ENCODE measurements at places on chromosomes 7 and 10. TPM values are rescaled to one million over a fixed set of nuclear protein-coding genes. Genes with fewer than 3 reads are reported as not detected.

NKX1-2 gene
- total RNA-seq, result not detected

- DNase-seq, result no peak
- no peaks in the 10 kb centered on the region for H3K36me3 ChIP-seq
- H3K4me3 ChIP-seq, result peak overlapping the region; percentile 59
- H3K27ac ChIP-seq, result no peak overlapping the region
- H3K4me1 ChIP-seq, result no peaks in the 10 kb centered on the region
Observed at GRCh38 chr10:80407812-80408241, 524 bp upstream of the PRXL2A start.

DNA sequence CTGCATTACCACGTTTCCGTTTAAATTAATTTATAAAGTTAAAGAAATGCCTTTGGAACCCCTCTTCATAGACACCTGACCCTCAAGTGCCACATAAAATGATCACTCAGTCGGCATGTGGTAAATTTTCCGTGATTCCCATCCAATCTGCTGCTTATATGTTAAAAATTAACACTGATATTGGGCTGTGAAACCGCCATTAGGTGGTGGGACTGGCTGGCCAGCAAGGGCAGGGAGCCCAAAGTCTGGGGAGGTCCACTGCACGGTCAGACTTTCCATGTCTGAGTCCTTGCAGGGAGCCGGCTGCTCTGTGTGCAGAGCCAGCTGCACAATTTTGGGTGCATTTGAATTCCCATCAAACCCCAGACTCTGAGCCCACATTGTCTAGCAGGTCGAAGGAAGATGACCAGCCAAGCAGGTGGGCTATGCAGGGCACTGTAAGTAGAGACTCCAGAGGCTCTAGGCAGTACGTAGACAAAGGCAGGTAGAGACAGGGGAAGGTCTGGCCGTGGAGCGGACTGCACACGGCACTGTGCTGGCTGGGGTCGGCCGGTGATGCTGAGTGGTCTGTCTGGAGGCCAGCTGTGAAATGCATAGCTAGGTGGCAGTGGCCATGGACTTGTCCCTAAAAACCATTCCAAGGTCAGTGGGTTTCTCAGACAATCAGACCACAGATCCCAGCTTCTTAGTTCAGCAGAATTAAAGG is 122.9 kb downstream of the SH3PXD2A start:
- H3K27ac ChIP-seq, result no peak overlapping the region
- no peaks in the 10 kb centered on the region for H3K4me1 ChIP-seq
- no peak overlapping the region for H3K4me3 ChIP-seq
- H3K36me3 ChIP-seq, result no peaks in the 10 kb centered on the region
- DNase-seq, result no peak

C10orf67 gene
- under 0.01 TPM for total RNA-seq

DNA sequence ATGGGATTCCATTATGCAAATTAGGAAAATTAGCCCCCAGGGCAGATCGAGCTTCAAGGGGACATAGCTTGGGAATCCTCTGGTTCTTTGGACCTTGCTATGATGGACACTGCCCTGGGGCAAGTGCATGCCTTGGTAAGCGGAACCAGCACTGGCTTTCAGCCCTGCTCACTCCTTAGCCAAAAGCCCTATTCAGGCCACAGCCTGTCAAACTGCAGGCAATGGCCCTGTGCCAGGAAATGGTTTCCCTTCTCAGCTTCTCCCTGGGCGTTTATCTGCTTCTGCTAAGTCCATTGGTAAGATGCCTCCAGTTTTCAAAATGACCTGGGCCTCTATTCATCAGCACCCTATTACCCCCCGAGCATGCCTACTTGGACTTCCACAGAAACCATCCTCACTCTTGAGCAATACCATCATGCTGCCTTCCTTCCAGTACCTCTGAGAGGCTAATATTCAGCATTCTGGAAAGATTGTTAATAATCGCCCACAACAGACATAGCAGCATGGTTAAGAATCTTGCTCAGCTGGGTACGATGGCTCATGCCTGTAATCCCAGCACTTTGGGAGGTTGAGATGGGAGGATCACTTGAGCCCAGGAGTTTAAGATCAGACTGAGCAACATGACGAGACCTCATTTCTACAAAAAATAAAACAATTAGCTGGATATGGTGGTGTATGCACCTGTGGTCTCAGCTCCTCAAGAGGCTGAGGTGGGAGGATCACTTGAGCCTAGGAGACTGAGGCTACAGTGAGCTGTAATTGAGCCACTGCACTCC is 918.6 kb upstream of the AUTS2 start:
- no peaks in the 10 kb centered on the region for H3K27me3 ChIP-seq
- no peaks in the 10 kb centered on the region for H3K4me1 ChIP-seq
- H3K4me3 ChIP-seq, result no peak overlapping the region
- DNase-seq, result no peak

DNA sequence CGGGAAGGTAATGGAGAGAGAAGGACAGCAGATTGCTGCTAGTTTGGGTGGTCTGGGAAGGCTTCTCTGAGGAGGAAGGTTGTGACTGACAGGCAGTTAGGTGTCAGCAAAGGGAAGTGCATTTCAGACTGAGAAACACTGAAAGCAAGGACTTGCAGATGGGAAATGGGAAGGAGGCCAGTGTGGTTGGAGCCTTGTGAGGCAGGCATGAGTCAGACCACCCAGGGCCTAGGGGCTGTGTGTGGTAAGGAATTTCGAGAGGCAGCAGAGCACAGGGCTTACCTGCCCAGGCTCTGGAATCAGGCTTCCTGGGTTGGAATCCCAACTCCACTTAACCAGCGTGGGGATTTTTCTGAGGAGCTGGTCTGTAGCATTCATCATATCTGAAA is 53.5 kb downstream of the NRF1 start:
- no peak overlapping the region for H3K27ac ChIP-seq
- peaks cover 8% of the 10 kb centered on the region for H3K4me1 ChIP-seq
- no peak overlapping the region for H3K4me3 ChIP-seq
- peak; percentile 94 for DNase-seq

DNA sequence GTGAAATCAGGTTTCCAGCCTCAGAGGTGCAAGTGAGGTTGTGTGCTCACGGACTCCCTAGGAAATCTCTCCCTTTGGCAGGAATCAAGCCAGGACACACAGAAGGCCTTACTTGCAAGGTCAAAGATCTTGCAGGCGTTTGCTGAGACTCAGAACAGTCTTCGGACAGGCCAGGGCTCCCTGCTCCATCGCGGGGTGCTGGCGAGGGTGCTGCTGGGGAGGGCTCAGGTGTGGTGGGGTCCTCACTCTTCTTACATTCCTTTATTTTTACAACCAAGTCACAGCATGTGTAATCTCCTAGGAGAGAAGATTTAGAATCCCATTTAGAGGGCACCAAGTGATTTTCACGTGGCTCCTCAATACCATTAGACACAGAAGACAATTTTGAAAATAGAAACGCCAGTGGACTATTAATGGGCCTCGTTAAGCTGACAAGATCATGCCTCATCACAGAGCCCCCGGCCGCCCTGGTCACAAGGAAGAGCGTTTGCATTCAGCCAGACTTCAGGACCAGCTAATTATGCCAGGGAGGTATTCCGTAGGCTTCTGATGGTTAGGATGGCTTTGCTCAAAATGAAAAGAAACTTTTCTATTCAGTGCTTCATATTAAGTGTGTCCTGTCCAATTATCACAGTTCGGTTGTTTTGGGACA is 73.1 kb upstream of the ADAM12 start:
- H3K4me3 ChIP-seq, result no peak overlapping the region
- DNase-seq, result no peak
- H3K27me3 ChIP-seq, result no peaks in the 10 kb centered on the region
- peaks cover 24% of the 10 kb centered on the region for H3K4me1 ChIP-seq

DNA sequence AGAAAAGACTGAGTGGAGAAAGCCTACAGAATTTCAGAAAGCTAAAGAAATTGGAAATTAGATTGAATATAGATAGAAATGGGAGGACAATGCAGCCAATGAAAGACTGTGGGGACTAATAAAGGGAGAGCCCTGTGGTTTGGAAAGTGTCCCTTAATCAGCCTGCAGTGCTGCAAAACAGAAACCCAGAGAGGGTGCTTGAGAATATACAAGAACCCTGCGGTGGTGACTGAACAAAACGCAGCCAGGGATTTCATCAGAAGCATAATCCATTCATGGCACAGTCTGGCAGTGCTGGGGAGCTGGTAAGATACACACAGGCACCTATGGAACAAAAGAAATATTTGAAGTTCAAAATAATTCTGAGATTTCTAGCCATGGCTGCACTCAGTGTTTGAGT is 19.1 kb downstream of the CEP41 start:
- no peak overlapping the region for H3K27ac ChIP-seq
- H3K36me3 ChIP-seq, result no peaks in the 10 kb centered on the region
- peaks cover 3% of the 10 kb centered on the region for H3K4me1 ChIP-seq
- no peak overlapping the region for H3K4me3 ChIP-seq

ITIH5 gene
- 49.3 TPM for total RNA-seq

BTBD16 gene
- not detected for total RNA-seq

ACTA2 gene
- 78.4 TPM for total RNA-seq

GRCh38 chr7:55537458-55537990 is 34.8 kb downstream of the VOPP1 start:
- no peak overlapping the region for H3K27ac ChIP-seq
- no peak overlapping the region for H3K4me3 ChIP-seq
- no peak for DNase-seq
- H3K36me3 ChIP-seq, result no peaks in the 10 kb centered on the region
- H3K27me3 ChIP-seq, result no peaks in the 10 kb centered on the region

GRCh38 chr7:142353147-142354060 is 95.5 kb upstream of the PRSS58 start:
- no peaks in the 10 kb centered on the region for H3K27me3 ChIP-seq
- no peak for DNase-seq
- H3K4me3 ChIP-seq, result no peak overlapping the region
- no peak overlapping the region for H3K27ac ChIP-seq
- no peaks in the 10 kb centered on the region for H3K4me1 ChIP-seq

DNA sequence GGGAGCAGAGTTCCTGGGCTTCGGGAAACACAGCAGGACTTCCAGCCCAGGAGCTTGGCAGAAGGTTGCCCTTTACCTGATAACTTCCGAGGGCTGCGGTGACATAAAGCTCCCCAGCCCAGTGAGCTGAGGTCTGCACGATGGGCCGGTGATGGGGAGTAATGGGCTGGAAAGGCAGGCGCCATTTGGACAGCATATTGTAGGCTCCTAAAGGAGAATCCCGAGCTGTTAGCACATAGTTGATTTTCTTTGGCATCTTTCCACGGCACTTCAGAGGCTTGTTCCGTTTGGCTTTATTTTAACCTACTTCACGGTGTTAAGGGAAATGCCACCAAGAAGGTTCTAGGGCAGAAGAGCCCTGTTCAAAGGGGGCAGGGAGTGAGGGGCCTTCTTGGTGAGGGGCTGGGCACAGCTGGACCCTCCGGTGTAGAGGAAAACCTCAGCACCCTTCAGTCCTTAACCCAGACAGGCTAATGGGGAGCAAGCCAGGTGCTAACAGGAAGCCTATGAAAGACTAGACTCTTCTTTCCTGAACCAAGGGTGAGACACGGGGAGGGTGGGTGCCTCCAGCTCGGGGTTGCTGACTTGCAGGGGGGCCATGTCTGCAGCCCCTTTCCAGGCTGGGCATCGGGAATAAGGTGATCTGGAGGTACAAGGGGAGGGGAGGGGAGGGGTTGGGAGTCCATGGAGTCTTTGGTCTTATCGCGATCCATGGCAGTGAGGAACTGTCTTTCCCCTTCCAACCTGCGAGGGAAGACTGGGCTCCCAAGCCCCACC is 347.7 kb downstream of the GLRX3 start:
- no peaks in the 10 kb centered on the region for H3K27me3 ChIP-seq
- no peak for DNase-seq
- no peak overlapping the region for H3K27ac ChIP-seq
- H3K4me3 ChIP-seq, result no peak overlapping the region
- no peaks in the 10 kb centered on the region for H3K36me3 ChIP-seq

- H3K36me3 ChIP-seq, result no peaks in the 10 kb centered on the region
- no peaks in the 10 kb centered on the region for H3K27me3 ChIP-seq
- peaks cover 2% of the 10 kb centered on the region for H3K4me1 ChIP-seq
- H3K4me3 ChIP-seq, result no peak overlapping the region
- H3K27ac ChIP-seq, result no peak overlapping the region
- DNase-seq, result no peak
Observed at GRCh38 chr7:92674379-92674778, 84.2 kb upstream of the FAM133B start.

PLXNA4 gene
- 1.2 TPM for total RNA-seq

FKBP6 gene
- total RNA-seq, result not detected

DNA sequence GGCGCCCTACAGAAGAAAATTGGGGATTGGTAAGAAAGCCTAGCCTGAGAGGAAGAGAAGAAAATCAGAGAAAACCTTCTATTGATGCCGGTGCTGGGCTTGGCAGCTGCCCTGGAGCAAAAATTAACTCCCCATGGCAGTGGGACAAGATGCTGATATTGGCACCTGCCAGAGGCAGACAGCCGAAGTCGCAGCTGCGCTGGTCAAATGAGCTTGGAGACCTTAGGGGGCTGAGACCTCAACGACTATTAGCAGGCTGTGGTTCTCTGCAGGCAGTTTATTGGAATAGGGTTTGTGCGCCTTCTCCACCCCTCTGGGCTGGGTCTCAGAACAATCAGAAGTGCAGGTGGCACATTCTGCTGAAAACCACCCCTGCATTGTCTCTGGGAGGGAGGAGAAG is 213.7 kb downstream of the GFRA1 start:
- DNase-seq, result no peak
- H3K4me3 ChIP-seq, result no peak overlapping the region
- no peaks in the 10 kb centered on the region for H3K4me1 ChIP-seq
- H3K36me3 ChIP-seq, result no peaks in the 10 kb centered on the region

GRCh38 chr10:113390896-113391295 is 162.0 kb upstream of the HABP2 start:
- H3K27me3 ChIP-seq, result no peaks in the 10 kb centered on the region
- H3K4me3 ChIP-seq, result no peak overlapping the region
- H3K4me1 ChIP-seq, result no peaks in the 10 kb centered on the region
- no peaks in the 10 kb centered on the region for H3K36me3 ChIP-seq

GRCh38 chr10:69861251-69862240 is 59.8 kb downstream of the COL13A1 start:
- no peaks in the 10 kb centered on the region for H3K36me3 ChIP-seq
- H3K4me1 ChIP-seq, result peaks cover 39% of the 10 kb centered on the region
- H3K4me3 ChIP-seq, result no peak overlapping the region
- DNase-seq, result peak; percentile 83

- H3K27ac ChIP-seq, result no peak overlapping the region
- no peaks in the 10 kb centered on the region for H3K36me3 ChIP-seq
- no peaks in the 10 kb centered on the region for H3K27me3 ChIP-seq
- no peaks in the 10 kb centered on the region for H3K4me1 ChIP-seq
- DNase-seq, result no peak
- H3K4me3 ChIP-seq, result no peak overlapping the region
Observed at GRCh38 chr7:30411897-30412296, 66.7 kb downstream of the NOD1 start.

GRCh38 chr10:116395223-116395985 is 32.2 kb upstream of the PNLIPRP3 start:
- no peak for DNase-seq
- H3K36me3 ChIP-seq, result no peaks in the 10 kb centered on the region
- H3K27me3 ChIP-seq, result no peaks in the 10 kb centered on the region

CTAGE15 gene
- total RNA-seq, result 0.17 TPM

- no peak overlapping the region for H3K4me3 ChIP-seq
- DNase-seq, result no peak
- H3K4me1 ChIP-seq, result no peaks in the 10 kb centered on the region
- no peaks in the 10 kb centered on the region for H3K36me3 ChIP-seq
- H3K27me3 ChIP-seq, result peaks cover 11% of the 10 kb centered on the region
Observed at GRCh38 chr7:128123291-128124037, 92.2 kb upstream of the LRRC4 start.

TMEM72 gene
- total RNA-seq, result not detected
